ENCODE measurements at places on chromosomes 3 and 15. TPM values are rescaled to one million over a fixed set of nuclear protein-coding genes. Genes with fewer than 3 reads are reported as not detected.

The MOBP gene
- not detected for total RNA-seq

The ITPKA gene
- total RNA-seq = 3.9 TPM

The NEIL1 gene
- 4.4 TPM for total RNA-seq

The SUSD5 gene
- total RNA-seq = 2.3 TPM

DNA sequence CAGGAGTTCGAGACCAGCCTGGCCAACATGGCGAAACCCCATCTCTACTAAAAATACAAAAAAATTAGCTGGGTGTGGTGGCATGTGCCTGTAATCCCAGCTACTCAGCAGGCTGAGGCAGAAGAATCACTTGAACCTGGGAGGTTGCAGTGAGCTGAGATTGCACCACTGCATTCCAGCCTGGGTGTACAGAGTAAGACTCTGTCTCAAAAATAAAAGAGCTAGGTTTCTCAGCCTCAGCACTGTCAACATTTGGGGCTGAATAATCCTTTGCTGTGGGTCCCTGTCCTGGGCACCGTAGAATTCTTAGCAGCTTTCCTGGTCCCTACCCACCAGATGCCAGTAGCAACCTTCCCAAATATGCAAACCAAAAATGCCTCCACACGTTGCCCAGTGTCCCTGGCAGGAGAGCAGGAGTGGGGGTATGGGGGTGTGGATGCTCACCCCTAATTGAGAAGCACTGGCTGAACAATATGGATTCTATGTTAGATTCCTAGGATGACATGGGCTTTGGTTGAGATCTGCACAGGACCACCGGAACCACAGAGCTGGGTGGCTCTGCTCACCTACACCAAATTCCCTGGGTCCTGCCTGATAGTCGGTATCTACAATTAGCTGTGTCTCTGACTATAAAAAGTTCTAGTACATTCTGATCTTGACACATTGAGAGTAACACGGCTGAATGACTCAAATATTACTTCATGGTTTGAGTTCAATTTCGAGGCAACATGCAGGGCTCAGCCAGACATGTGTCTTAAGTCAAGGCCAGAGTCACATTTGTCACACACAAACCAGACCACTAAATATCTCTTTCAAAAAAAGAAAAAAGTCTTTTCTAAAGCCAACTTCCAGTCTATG is 577.0 kb upstream of the MDFIC2 start:
- peak; percentile 68 for DNase-seq

- DNase-seq = no peak
Observed at GRCh38 chr3:176992565-176992964, 204.7 kb downstream of the TBL1XR1 start.

Data from fibroblast of lung (primary cell).